ENCODE measurements at places on chromosomes 13 and 19.

DNA sequence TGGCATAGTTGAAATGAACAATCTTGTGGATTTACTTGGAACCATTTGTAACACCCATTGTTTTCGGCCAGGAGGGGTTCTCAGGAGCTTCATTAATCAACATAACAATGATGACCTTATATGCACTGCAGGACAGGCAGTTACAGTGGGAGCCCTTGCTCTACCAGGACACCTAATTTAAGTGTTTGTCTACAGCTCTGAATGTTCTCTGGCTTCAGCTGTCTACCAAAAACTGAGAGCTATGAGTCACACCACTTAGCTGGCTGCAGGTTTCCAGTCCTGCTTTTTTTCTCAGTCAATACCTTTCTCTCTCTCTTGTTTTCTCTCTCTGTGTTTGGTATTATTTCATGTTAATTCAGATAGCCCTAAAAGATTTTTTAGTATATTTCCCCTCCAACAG, 105.4 kb upstream of the MBNL2 start:
- no peak for DNase-seq

DNA sequence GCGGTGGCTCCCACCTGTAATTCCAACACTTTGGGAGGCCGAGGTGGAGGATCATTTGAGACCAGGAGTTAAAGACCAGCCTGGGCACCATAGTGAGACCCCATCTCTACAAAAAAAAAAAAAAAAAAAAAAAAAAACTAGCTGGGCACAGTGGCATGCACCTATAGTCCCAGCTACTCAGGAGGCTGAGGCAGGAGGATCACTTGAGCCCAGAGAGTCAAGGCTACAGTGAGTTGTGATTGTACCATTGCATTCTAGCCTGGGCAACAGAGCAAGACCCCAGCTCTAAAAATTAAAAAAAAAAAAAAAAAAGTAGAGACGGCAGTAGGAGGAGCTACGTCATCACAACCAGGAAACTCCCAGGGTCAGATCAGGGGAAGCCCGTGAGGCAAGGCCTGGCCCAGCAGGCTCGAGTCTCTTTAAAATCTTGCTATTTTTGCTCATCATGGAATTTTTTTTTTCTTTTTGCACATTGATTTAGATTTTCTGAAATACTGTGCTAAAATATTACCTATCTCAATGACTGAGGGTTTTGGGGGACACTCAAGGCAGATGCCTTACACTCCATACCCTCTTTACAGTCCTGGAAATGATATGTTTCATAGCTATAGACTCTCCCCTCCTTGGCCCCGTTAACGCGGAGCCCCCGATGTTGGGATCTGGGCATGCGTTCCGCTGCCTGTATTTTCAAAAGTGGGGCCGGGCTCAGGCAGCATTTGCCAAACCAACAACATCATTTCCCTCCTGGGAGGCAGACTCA, 44.4 kb upstream of the USE1 start:
- no peak for DNase-seq

DNA sequence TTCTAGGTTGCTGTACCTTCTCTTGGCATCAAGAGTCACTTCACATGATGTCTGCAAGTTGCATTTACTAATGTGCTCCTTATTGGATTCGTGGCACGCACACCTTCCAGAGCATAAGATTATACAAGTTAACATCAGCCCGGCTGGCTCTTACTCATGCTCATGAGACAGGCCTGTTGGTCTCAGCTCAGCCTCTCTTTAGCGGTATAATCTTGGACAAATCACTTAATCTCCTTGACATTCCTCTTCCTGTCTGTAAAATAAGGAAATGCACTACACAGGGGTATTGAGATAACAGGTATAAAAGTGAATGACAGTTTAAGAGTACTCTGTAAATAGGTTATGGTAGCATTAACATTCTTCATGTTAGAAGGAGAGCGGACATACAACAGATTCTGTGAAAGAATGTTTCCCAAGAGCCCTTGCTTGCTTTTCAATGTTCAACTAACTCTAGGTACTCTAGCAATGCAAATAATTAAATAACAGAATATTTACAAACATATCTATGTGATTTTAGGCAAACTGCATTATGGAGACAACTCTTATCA, 181.1 kb downstream of the FGF14 start:
- DNase-seq, result no peak

DNA sequence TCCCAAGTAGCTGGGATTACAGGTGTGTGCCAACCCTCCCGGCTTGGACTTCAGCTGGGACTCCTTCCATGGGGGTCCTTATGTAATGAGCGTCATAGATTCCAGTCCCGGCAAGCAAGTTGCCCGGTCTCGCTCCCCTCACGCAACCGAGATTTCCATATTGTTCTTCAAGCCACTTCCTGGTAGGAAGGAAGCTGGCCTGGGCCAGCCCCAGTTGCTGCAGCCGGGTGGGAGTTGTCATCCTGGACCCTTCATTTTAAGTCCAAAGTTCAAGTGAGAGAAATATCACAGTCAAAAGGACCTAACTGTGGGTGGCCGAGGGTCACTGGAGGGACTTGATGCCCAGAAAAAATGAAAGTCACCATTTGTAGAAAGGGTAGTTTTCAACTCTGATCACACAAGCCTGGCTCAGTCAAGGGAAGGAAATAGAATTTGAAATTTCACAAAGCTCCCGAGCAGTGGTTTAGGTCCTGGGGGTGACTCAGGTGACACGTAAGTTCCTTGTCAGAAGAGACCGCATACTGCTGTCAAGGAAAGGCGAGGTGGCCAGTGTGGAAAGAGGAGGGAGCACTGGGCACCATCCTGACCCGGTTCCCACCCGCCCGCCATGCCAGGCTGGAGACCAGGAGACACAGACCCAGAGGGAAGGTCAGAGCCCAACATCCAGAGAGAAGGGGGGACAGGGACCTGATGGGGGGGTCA, 5.3 kb downstream of the FGF21 start:
- no peak for DNase-seq

- no peak for DNase-seq
These were observed 54.6 kb upstream of the MYO16 start for GRCh38 chr13:108574856-108575255.

DNA sequence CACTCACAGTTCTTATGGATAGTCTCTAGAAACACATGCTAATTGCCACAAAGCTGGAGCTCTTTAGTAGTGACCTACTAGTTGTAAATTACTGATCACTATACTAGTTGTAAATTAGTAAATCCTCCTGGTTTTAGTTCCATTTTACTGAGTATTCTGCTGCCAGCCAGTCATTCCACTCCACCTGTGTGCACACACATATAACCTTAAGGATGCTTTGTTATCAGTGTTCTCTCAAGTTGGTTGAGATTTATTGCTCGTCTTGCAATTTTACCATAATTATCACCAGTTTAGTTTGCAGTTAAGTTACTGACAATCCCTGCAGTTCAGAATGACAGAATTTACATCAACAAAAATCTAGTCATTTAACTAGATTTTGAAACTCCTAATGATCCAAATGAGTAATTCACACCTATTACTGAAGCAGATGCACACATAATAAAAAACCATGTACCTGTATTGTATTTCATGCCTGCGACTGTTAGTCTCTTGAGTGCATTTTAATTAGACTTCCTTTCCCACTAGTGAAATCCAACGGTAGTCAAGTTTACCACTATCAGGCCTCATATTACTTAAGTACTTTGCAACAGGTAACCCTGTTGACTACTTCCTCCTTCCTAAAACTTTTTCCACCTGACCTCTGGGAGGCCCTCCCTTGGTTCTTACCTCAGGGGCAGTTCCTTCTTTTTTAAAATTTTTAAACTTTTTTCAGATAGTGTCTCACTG, 7.6 kb downstream of the TPT1 start:
- no peak for DNase-seq

DNA sequence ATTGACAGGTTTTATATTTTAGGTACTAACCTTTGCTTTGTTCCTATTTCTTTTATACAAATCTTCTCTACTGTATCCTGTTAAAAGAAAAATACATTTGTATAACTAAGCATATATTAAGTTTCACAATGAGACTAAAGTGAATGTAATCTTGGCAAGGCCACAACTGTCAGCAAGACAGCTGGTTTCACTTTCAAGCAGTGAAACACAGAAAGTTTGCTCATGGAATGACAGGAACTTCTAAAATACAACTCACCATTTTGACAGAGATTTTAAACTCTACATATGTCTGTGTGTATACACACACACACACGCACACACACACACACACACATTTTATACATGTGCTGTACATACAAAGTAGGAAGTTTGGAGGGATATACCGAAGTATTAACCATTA, 53.3 kb downstream of the PARP4 start:
- no peak for DNase-seq

DNA sequence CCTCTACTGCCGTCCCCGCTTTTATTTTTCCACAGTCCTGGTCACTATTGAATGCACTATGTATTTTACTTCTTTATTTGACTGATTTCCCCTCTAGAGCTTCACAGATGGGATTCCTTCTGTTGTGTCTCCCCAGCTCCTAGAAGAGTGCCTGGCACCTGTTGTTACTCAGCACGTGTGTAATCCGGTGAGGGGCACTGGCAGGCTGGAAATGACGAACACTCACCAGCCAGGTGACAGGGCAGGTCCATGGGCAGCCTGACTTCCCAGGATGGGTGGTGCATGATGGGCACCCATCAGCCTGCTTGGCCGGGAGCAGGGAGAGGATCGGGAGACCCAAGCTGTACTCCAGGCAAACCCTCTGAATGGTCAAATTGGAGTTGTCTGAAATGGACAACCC, 67.2 kb downstream of the CEBPG start:
- no peak for DNase-seq

DNA sequence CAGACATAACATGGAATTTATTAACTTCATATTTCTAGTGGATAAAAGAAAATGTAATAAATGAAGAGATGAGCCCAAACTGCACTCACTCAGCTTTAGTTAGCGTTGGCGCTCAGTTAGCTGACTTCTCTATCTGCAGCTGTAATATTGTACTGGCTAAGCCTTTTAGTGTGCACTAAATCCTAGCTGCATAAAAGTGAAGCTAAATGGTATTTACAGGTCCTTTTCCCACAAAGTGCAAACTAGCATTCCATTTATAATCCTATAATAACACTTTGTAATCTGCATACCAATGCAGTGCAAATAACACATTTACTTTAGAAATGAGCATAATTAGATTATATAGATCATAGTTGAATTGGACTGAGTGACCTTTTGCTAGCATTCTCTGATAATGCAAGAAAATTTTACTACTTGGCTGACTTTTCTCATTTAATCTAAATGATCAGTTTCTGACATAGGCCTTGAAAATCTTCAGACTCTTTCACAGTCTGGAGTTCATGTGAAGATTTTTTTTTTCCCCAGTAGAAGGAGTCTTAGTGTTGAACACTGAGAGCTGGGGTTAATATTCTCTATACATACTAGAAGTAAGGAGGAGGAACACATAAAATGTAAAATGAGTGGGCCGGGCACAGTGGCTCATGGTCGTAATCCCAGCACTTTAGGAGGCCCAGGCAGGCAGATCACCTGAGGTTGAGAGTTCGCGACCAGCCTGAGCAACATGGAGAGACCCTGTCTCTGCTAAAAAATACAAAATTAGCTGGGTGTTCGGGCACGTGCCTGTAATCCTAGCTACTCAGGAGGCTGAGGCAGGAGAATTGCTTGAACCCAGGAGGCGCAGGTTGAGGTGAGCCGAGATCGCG, 1426.4 kb downstream of the PCDH9 start:
- no peak for DNase-seq

DNA sequence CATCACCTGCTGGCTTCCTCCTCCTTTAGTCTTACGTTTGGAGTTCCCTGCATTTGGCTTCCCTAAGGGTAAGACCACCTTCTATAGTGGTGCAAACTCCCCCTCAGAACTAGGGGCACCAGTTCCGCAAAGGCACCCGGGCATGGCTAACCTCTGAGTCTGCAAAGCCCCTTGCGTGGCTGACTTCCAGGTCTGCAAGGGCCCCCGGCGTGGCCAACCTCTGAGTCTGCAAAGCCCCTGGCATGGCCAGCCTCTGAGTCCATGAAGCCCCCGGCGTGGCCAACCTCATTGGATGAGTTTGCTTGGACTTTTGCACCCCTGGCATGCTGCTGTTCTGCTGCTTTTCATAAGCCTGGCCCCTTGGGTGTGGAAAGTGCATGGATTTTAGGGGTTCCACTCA, 5.1 kb downstream of the MCF2L start:
- DNase-seq, result no peak

DNA sequence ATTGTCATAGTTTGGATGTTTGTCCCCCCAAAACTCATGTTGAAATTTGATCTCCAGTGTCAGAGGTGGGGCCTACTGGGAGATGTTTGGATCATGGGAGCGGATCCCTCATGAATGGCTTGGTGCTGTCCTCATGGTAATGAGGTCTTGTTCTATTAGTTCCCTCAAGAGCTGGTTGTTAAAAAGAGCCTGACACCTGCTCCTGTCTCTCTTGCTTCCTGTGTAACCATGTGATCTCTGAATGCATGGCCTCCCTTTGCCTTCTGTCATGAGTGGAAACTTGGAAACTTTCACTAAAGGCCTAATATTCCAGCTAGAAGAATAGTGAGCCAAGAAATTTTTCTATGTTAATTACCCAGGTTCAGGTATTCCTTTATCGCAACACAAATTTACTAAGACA, 311.4 kb upstream of the ATXN8OS start:
- no peak for DNase-seq

- DNase-seq, result no peak
These were observed 628.0 kb upstream of the MIR17HG start for GRCh38 chr13:90719461-90719860.

DNA sequence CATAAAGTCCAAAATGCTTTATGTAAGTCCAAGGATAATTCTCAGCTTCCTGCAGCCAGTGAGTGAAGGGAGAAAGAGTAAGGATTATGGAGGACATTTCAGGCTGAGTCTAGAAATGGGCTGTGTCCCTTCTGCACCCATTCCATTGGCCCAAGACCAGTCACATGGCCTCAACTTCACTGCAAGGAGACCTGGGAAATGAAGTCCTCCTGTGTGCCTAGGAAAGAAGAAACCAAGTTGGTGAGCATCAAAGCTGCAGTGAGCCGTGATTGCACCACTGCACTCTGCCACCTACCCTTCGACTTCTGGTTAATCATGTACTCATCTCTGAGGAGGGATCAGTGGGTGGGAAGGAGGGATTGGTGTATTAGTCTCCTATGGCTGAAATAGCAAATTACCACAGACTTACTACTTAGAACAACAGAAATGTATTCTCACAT, 3.6 kb upstream of the CD37 start:
- DNase-seq, result peak; percentile 47

DNA sequence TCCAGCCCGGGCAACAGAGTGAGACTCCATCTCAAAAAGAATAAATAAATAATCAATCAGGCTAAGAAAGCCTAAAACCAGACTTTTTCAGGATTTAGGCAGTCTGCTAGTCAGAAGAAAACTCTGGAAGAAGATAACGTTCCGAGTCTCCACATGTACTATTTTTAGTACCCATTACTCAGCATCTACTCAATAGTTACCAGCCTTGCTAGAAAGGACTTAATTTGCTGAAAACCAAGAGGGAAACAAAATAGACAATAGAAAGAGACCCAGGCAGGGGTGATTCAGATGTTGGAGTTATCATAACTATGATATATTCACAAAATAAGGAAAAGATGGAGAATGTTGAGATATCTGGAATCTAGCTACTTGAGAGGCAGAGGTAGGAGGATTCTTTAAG, 3.6 kb upstream of the LIN7B start:
- DNase-seq, result no peak

Measured in AML-193 (cell line).